ENCODE measurements at places on chromosomes 11 and 22. TPM values are rescaled to one million over a fixed set of nuclear protein-coding genes. Genes with fewer than 3 reads are reported as not detected.
A peak's percentile ranks its signal among the peaks of the same experiment; 100 is the strongest.

DNA sequence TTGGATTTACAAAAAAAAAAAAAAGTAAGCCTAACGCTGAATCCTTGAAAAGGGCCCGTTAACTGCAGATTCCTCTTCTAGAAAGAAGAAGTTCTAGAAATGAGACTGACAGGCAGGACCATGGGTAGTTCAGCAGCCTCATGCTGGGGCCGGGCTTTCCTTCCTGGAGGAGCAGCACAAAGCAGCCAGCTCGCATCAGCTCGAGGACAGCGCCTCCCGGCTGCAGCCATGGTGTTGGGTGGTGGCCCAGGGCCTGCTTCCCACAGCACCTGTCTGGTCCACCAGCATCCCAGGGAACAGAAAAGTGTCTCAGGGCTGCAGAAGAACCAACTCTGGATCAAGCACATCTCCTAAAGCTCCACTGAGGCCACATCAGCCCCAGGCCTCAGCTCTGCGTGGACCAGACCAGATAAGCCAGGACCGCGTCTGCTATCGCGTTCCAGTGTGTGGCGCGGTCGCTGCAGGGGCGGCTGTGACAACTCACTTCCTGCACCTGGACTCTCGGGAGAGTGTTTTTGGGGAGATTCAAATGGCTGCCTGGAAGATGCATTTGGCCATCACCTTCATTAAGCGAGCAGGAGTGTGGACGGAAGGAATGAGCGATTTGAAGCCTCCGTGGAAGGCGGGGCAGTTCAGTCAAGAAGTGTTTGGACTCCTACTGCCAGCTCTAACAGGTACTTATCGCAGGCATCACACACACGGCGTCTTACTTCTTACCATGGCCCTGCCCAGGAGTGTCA lies 53.5 kb downstream of the MYH9 start:
- no peak for DNase-seq

- no peak for DNase-seq
Measured at GRCh38 chr22:24178502-24179440, 2.5 kb upstream of the SUSD2 start.

DNA sequence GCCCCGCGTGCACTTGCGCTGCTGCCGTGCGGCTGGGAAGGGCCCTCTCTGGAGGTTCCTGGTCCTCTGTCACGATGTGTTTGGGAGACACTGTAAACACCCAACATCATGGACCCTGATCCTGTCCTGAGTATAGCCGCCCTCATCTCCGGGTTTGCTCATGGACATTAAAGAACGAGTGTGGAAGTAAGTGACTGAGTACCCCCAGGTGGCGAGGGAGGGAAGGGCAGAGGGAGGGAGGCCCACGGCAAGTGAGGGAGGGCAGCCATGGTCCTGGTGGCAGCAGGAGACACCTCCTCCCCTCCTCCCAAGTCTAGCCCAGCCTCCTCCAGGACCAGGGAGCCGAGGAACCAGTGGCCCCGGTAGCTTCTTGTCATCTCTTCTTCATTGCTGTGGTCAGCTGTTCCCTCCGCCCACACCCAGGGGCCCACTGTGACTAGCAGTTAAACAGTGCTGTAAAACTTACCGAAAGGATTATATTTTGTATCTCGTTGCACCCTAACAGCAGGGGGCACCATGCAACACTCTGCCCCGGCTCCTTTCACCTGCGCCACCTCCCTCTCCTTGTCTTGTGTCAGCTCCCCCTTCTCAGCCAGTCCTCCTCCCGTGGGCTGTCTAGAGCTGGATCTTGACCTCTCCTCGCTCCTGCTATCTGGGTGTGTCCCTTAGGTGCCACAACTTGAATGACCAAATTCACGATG lies 566.5 kb upstream of the B3GAT1 start:
- no peak for DNase-seq

DNA sequence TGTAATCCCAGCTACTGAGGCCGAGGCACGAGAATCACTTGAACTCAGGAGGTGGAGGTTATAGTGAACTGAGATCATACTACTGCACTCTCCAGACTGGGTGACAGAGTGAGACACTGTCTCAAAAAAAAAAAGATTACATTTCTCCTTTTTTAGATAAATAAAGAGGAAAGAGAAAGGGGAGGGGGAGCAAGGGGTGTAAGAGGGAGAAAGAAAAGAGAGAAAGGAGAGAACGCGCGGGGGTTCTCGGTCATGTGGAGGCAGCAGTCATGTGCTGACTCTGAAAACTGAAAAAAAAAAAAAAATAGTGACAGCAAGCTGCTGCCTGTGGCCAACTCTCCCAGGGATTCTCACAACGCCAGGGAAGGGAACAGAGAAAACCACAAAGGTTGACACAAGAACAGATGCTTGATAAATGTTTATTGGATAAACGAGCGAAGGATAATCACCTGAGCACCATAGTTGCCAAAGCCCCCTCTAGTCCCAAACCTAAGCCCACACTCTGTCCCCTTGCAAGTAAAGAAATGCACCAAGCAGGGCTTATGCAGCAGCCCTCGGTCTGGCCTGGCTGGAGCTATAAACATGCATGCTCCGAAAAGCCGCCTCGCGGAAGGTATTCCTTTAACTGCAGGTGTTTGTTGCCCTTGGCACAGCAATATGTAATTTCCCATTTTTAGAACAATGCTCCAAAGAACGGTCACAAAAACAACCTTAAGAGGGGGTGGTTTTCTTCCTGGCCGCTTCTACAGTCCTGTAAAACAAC lies 14.5 kb downstream of the SCGB1A1 start:
- DNase-seq: no peak

DNA sequence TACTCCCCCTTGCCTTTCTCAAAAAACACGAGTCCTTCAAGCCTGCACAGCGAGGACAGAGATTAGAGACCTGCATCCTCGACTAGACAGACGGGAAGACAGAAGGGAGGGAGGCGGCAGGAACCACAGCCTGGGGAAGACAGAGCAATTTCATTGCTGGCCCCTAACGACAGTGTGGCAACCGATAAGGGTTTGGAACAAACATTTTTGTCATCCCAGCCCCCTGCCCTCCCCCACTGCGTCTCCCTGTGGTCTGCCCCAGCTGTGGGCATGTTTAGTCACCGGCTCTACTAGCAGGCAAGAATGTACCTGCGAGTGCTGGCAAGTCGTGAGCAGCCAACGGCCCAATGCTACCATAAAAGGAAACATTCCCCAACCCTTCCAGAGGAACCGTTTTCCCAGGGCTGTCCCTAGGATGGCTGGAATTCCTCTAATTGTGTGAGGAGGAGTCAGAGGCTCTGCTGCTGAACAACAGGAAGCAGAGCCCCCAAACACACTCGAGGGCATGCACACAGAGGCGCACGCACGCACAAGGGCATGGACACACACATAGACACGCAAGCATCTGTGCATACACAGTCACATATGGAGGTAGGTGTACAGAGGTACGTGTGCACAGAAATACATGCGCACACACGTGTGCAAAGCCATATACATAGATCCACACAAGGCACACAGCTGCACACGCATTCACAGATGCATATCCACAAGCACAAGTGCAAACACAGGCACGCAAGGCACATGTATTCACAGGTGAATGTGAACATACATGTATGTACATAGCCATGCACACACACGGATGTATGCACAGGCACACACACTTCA lies 58.3 kb downstream of the MYH9 start:
- peak; percentile 52 for DNase-seq

DNA sequence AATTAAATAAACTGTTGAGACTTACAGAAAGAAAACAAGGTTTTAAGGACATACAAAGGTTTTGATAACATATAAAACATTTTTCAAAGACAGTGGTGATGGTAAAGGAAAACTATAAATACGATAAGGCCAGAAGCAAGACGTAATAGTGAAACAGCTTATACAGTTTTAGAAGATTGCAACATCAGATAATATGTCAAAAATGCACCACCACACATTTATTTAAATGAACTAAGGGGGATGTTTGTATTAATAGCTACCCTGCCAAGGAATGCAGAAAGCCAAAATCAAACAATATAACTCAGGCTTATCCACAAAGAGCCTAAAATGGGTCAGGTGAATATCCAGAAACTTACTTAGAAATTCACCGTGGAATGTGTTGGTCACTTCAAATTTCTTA lies 981.6 kb upstream of the FAT3 start:
- DNase-seq: no peak

- DNase-seq: no peak
Measured at GRCh38 chr11:85423316-85423715, 203.8 kb downstream of the DLG2 start.

DNA sequence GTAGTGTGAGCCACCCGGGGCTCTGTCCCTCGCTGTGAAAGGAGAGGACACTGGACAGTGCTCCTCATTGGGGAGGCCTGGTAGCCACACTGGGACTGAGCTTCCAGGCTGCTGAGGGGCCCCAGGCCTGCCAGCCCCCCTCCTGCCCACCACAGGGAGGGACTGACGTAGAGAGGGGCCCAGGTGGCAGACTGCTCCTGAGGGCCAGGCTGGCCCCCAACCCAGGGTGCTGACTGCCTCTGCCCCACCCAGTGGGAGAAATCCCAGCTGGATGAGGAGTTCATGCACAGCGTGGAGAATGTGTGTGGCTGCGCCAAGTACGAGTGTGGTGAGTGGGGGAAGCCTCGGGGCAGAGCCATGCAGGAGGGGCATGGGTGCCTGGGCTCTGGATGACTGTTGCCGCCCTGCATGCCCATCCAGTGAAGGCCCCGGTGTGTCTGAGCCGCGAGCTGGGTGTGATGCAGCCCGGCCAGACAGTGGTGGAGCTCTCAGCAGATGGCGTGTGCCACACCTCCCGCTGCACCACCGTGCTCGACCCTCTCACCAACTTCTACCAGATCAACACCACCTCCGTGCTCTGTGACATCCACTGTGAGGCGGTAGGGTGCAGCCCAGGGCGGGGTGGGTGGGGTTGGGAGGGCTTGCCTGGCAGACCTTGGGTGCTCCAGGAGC lies 78.7 kb upstream of the MYOD1 start:
- no peak for DNase-seq

- no peak for DNase-seq
Measured at GRCh38 chr11:71268706-71269321, 16.4 kb upstream of the SHANK2 start.

DNA sequence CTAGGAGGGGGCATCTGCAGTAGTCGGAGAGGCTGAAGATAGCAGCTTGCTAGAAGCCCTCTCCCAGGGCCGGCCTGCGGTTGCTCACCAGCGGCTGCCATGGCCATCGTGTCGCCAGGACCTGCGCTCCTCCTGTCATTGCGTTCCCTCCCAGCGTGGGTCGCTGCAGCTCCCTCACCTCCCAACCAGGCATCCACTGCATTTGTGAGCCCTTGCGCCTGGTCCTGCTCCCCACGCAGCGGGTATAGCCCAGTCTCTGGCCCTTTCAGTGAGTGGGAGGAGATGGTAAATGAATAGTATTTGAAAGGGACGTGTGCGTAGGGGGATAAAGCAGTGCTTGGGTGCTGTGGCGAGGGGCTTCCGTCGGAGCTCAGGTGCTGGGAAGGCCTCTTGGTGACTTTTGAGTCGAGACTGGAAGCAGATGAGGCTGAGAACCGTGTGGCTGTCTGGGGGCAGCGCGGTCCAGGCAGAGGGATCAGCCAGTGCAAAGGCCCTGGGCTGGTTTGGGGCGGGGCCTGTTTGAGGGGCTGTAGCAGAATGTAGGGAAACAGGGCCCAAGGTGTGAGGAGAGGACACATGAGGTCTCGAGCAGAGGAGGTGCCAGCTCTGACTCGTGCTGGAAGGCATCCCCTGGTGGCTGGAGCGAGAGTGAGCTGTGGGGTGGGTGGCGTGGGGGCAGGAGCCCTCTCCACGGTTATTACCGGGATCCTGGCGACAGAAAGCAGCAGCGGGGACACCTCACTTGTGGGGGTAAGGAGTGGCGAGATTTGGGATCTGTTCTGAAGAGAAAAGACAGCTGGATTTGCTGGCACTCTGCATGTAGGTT lies 39.3 kb downstream of the LRP5 start:
- no peak for DNase-seq

DNA sequence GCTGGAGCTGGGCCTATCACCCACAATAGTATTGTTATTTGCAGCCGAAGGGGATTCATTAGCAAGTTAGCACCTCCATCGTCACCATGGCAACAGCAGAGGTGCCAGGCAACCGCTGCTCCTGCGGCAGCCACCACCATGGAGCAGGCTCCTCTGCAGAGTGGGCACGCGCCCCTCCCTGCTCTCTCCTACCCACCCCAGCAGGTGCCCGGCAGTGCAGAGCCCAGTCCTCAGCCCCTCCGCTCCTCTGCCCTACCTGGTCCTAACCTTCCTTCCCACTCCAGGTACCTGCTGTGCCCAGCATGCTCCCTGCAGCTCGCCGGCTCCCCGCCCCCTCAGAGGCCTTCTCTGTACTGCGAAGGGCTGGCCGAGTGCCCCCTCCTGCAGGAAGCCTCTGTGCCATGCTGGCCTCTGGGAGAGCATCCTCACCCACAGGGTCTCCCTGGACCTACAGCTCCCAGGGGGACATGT lies 3.6 kb downstream of the DUSP8 start:
- peak; percentile 53 for DNase-seq

DNA sequence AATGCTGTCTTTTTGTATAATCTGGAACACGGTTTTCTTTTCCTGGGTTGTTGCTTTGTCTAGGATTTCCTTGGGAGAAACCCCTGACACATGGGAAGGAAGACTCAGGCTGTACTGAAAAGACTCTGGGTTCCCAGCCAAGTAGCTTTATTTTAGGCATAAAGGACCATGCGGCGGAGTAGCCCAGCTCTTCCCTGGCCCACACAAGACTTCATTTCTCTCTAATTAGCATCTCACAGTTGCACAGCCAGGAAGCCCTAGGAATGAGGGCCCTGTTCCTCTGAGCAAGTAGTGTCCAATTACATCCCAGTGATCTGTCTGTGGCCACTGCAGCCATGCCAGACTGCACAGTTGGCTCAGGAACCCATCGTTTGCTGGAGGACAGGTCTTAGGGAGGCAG lies 319.5 kb downstream of the TENM4 start:
- DNase-seq: no peak

DNA sequence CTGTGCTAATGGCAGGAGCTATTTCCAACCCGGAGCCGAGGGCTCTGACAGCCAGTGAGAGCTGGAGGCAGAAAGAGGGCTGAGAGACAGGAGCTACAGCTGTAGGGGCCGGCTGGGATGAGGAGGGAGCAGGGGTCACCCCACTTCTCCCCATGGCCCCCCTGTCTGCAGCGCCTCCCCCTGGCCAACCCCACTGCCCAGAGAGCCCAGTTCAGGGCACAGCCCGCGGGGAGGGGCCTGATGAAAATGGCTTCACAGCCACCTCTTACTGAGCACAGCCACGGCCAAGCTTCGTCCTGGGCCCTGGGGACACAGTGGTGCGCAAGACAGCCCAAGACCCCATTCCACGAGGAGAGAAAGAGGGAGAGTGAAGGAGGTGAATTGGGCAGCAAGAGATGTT lies 27.9 kb downstream of the RPL3 start:
- DNase-seq: no peak

DNA sequence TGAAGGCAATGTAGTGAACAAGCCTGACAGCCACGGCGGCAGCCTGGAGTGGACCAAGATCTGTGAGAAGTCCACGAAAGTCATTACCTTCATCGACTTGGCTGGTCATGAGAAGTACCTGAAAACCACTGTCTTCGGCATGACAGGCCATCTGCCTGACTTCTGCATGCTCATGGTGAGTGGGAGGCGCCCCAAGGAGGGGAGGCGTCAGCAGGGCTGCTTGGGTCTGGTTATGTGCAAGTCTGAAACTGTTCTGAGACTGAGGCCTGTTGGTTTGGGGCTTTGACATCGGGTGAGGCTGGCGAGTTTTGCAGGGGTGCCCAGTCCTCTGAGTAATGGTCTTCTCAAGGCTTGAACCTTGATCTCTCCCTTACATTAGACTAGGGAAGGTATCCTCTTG lies 11.1 kb downstream of the GTPBP1 start:
- no peak for DNase-seq

Gene MS4A12
- total RNA-seq: not detected

Gene ALX4
- total RNA-seq: 1.1 TPM

Measured in occipital lobe (tissue), 3 donors.